ENCODE measurements at places on chromosomes 4 and X.
A peak's percentile ranks its signal among the peaks of the same experiment; 100 is the strongest.

GRCh38 chr4:95255396-95256107 is 293.2 kb downstream of the UNC5C start:
- no peak for DNase-seq

- no peak for DNase-seq
Measured at GRCh38 chr4:128847082-128847724, 37.7 kb downstream of the JADE1 start.

DNA sequence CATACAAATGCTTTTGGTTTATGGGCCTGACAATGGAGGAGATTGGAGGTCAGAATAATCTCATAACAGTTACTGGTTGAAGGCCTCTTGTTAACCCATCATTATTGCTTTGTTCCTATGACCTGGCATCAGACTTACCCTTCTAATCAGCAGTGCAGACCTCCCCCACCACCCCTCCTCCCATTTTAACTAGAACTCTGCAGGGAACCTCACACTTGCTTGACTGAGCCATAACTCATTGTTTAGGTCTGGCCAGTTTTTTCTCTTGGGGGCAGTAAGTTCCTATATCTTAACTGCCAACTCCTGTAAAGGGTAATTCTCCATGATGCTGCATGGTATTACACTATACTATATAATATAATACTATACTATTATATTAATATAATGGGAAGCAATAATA is 609.3 kb downstream of the IL1RAPL1 start:
- DNase-seq, result no peak

GRCh38 chr4:151484396-151485102 is 75.6 kb downstream of the FHIP1A start:
- no peak for DNase-seq

- no peak for DNase-seq
Measured at GRCh38 chrX:23932046-23932445, 24.2 kb downstream of the CXorf58 start.

- no peak for DNase-seq
Measured at GRCh38 chr4:105458001-105458400, 15.9 kb downstream of the PPA2 start.

DNA sequence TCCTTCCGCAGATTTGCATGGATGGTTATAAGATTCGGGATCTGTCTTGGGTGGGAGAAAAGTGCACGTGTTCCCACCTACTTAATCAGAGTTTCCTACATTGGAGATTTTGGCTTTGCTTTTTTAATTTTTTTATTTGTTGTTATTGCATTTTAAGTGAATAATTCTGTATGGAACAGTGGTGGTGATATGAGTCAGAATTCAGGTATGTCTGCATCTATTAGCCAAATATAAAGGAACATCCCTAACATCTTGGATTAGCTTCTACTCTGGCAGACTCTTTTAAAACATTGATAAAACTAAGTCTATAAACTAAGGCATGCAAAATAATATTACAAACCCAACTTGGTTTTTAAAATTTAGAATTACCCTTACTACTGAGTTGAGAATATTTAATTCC is 659.8 kb upstream of the EPHA5 start:
- no peak for DNase-seq

GRCh38 chr4:181819946-181820345 is 423.3 kb upstream of the TENM3 start:
- DNase-seq, result no peak

GRCh38 chr4:123624959-123625358 is 228.4 kb downstream of the SPRY1 start:
- DNase-seq, result no peak

DNA sequence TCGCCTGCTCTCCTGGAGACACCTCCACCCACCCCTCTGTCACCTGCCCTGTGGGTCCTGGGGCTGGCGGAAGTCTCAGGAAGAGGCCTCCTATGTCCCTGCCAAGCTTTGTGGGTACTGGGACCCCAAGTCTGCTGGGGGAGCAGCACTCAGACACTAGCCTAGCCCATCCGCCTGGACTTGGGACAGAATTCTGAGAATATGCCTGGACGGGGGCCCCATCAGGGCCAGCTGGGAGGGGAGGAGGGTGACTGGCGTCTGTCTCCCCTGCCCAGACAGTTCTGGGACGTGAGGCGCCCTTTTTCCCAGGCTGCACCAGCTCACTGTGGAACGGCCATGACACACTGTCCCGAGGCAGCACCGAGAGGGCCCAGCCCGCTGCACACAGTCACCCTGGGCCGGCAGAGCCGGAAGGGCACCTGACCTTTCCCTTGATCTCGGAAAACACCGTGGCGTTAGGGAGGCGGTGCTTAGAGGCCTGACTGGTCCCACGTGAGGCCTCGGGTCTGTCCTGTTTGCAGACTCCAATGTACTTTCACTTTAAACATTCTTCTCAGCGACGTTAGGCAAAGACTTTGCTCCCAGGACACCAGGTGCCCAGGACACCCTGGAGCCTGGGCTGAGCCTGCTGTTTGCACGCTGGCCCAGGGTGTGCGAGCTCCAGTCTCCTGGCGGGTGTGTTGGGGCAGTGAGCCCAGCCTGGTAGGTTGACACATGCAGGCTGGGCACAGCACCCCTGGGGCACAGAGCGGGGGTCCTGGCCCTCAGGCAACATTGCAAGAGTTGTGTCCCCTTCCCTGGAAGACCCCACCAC is 700 bp downstream of the SLC26A1 start:
- no peak for DNase-seq

DNA sequence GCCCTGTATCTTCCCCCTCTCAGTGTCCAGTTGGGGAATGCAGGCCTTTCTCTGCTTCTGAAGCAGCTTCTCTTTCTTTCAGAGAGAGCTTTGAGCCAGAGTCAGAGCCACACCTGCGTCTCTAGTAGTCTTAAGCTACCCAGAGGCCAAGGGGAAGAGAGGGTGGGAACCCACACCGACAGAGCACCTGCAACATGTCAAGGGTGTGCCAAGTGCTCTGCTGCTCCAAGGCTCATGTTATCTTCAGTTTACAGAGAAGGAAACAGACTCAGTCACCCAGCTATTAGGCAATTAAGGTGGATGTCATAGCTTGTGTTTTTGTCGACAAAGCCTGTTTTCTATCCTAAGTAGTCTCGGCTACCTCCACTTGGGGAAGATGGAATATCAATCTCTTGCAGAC is 22.7 kb upstream of the RNF212 start:
- no peak for DNase-seq

DNA sequence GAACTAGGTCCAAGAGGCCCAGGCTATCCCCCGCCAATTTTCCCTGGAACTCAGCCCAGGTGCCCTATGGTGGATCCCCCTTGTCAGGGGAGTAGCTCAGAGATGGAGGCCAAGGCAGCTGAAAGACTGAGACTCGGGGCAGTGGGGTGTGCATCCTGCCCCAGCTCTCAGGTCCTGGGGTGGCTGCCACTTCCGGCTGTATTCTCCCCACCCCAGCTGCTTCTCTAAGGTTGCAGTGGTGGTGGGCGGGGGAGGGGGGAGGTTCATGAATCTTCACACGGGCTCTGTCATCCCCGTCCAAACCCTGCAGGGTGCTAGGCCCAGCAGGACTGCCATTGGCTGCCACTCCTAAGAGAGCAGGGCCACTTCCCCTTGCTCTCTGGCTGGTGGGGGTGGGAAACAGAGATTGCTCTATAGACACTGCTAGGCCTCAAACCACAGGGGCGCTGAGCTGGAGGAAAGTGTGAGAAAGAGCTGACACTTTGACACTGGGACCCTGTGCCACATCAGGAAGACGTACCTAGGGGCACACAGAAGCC is 1.5 kb downstream of the SASH3 start:
- DNase-seq, result peak; percentile 57

- no peak for DNase-seq
Measured at GRCh38 chr4:123597586-123597985, 201.0 kb downstream of the SPRY1 start.

- DNase-seq, result no peak
Measured at GRCh38 chr4:171538601-171539100, 274.6 kb upstream of the GALNTL6 start.

DNA sequence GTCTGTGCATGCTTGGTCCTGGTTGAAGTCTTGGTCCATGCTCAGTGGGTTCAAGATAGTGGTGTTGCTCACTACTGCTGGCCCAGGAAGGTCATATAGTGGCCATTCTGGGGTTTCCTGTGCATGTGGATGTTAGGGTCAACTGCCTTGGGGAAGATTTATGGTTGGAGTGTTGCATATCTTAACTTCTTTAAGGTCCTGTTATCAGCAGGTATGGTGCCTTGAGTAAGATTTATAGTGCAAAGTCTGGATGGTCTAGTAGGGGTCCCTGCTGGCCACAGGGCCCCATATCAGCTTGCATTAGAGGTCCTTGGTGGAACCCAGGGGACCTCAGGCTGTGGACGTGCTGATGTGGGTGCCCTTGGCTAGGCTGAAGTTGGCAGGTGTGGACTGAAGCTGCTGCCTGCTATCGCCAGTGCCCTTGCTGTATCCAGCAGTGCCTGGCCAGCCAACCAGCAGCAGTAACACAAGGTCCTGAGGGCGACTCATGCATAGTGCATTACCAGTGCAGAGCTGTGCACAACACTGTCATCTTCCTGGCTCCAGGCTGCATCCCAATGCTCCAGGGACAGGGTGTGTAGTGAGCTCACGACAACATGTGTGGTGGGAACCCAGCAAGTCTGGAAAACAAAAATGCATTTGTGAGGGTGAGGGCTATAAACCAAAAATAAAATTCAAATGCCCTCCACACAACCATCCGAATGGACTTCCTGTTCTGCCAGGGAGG is 61.0 kb downstream of the BEX3 start:
- no peak for DNase-seq

GRCh38 chrX:128975745-128976144 is 547.5 kb downstream of the SMARCA1 start:
- DNase-seq, result no peak

DNA sequence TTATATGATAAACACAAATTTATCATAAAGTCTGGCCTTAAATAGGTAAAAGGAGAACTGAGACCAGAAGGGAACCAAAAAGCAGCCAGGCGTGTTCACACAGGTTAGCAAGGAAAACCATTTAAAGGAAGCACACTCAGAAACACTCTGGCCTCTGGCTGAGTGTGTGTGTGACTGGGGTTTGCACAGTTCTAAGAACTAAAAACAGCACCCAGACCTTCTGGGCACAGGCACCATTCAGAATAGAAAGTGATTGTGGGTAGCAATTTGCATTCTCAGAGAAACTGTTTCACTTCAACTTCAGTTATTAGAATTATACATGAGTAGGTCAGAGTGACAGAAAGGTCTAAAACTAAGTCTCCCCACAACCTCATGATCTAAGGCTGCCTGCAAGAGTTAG is 10.0 kb downstream of the GPR82 start:
- DNase-seq, result no peak

- no peak for DNase-seq
Measured at GRCh38 chr4:67624939-67625338, 66.4 kb downstream of the STAP1 start.

DNA sequence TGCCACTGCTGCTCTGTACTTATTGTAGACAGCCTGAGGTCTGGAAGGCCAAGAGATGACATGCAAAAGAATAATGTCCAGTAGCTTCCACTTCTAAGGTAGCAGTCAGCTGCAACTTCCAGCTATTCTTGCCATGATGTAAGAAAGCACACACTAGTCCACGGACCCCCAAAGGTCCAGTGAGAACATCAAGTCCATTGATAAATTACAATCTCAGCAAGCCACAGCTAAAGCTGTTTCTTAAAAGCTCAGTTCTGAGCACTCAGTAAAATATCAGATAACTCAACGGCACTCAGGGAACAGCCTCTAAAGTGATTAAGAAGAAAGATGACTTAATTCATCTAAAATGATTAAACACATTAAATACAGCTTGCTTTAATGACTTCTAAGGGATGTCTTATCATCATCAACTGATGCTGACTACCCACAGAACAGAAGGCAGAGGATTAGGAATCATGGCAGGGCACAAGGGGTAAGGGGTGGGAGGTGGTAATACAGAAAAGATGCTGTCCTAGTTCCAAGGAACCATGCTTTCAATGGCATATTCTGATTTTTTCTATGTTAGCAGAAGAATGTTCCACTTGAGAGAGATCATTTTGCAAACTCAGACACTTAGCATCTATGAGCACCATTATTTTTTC is 99.1 kb upstream of the CBR4 start:
- DNase-seq, result no peak

GRCh38 chrX:151692825-151693224 is 2.4 kb upstream of the PRRG3 start:
- no peak for DNase-seq

GRCh38 chr4:38757945-38758600 is 24.7 kb downstream of the TLR10 start:
- DNase-seq, result no peak

DNA sequence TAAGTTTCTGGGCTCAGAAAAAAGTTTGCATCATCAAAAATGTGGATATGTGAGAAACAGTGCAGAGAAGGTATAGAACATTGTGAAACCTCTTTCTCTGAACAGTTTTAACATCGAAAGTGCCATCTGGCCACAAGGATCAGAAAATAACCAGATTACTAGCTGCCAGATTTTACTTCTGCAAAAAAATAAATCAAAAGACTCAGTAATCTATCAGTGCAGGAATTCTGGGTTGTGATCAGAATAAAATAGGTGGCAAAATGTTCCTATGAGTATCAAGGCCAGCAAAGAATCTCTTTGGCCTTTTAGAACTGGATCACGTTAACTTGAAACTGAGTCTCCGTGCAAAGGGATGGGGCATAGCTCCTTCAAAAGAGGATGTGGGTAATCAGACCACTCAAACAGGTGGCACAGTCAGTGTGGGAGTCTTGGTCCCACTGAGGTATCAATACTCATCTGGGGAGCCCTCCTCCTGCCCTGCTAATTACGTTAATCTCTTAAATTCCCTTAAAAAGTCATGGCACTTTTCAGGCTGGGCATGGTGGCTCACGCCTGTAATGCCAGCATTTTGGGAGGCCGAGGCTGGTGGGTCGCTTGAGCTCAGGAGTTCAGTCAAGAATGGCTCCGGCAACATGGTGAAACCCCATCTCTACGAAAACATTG is 26.7 kb upstream of the RBM47 start:
- no peak for DNase-seq

DNA sequence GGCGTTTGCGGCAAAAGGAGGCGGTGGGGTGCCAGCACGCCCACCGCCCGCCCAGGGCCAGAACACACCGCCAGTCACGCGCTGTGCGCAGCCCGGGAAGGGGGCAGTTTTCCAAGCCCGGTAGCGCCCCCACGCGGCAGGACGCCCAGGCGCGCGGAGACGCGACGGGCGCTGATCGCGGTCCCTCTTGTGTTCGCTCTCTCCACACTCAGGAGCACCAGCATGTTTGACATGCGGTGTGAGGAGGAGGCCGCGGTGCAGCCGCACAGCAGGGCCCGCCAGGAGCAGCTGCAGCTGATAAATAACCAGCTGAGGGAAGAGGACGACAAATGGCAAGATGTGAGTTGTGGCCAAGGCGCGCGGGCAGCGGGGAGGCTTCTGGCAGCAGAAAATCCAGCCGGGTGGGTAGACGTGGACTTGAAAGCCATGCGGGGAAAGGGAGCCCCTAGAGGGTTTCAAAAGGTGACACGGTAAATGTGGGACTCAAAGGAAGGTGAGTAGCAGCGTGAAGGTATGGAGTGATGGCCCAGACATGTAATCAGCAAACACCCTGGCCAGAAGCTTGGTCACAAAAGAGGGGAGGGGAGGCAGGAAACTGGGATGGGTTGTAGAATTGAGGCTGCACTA is 104.1 kb downstream of the PHOX2B start:
- no peak for DNase-seq

GRCh38 chrX:13432414-13433297 is 112.8 kb upstream of the ATXN3L start:
- no peak for DNase-seq

- no peak for DNase-seq
Measured at GRCh38 chrX:39809331-39809730, 288.4 kb downstream of the BCOR start.

GRCh38 chr4:10737337-10737736 is 52.8 kb upstream of the CLNK start:
- DNase-seq, result no peak
